ENCODE measurements at places on chromosomes 12 and 14.
A peak's percentile ranks its signal among the peaks of the same experiment; 100 is the strongest.

GRCh38 chr12:29255042-29255441 lies 106.0 kb downstream of the FAR2 start:
- DNase-seq: no peak

- DNase-seq: no peak
Observed at GRCh38 chr14:105358943-105359342, 39.4 kb upstream of the TEX22 start.

DNA sequence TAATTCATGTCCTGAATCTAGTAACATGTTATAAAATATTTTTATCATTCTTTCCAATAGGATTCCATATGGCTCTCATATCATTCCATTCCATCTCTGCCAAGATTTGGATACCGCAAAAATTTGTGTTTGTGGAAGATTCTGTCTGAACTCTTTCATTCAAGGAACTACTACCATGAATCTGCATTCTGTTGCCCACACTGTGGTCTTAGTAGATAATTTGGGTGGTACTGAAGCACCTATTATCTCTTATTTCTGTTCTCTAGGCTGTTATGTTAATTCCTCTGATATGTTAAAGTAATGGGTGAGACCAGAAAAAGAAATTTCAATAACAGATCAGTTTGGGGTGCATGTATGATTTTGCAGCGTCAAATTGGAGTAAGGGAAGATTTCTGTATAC lies 6.2 kb downstream of the RPL36AL start:
- DNase-seq: no peak

DNA sequence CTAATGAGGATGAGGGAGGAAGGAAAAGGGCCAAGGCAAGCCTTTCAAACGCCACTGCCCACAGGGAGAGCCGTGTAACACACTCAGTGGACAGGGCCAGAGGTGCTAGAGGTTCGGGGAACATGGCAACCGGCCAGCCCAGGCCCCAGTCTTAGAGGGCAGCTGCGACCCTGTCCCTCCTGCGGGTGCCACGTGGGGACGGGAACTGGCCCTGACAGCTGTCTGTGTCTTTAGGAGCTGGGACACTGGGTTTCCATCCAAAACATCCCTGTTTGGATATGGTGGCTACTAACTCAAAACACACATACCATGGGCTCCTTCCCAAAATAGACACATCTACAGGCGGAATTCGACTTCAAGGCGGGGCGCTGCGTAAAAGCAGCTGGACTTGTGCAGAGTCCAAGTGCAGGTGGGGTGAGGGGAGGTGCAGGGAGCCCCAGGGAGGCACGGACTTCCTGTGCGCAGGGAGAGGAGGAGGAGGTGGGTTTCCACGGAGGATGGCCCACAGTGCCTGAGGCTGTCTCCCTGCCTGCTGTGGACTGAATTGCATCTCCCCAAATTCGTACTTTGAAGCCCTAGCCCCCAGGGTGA lies 184.7 kb downstream of the PIWIL1 start:
- DNase-seq: no peak

- DNase-seq: no peak
Observed at GRCh38 chr12:94192506-94192905, 44.1 kb downstream of the PLXNC1 start.

DNA sequence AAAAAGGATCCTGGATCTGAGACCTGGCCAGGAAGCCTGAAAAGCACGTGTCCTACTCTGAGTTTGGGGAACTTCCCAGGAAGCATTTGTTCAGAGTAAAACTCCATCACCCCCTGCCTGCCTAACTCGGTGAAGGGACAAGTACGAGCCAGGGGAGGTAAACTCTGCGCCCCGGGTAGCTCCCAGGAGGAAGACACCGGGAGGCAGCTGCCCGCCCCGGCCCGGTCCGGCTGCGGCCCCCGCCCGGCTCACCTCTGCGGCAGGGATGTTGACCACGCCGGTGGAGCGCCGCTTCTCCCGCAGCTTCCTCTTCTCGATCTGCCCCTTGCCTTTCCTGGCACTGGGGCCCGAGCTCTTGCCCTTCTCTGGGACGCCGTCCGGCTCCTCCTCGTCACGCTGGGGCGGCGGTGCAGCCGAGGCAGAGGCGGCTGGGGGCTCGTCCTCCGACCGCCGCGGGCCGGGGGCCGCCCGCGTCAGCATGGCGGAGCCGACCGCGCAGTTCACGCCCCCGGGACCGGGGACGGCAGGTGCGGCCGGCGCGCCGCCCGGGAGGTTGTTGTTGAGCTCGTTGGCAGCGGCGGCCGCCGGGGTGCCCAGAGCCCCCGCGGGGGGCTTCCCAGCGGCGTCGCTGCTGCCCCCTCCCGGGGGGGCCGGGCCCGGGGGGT lies 1.2 kb downstream of the PAWR start:
- no peak for DNase-seq

DNA sequence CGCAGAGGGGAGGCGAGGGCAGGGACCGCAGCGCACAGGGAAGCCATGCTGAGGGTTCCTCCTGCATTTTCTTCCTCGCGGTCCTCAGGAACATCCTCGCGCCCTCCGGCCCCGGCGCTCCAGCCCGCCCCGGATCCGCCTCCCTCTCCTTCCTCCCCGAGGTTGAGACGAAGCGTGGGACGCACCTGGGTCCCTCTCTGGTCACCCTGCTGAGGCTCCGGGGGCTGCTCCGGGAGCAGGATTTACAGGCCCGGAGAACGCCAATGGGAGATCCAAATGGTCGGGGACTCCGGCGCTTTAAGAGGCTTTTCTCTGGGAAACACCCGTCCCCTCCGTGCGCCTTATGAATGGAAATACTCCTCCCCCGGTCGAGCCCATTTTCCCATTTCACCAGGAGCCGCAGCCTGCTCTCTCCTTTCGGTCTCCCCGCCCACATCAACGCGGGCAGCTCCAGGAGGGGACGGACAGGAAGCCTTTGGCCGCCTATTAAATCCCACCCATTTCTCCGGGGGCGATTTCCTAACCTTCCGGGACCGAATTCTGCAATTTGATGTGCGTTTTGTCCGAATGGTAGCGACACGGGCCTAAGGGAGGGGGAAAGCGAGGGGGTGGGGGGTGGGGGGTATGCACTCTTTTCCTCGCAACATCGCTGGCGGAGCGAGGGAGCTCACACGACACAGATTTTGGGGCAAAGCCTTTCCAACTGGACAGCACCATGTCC lies at the start of gene UNC79:
UNC79 (plus strand) TSS at position 625 of the 721 bp plus-strand sequence; CDS start at position 716, 91 bp downstream.
- DNase-seq: peak; percentile 52

GRCh38 chr12:79954037-79954610 lies 19.2 kb upstream of the PPP1R12A start:
- no peak for DNase-seq

DNA sequence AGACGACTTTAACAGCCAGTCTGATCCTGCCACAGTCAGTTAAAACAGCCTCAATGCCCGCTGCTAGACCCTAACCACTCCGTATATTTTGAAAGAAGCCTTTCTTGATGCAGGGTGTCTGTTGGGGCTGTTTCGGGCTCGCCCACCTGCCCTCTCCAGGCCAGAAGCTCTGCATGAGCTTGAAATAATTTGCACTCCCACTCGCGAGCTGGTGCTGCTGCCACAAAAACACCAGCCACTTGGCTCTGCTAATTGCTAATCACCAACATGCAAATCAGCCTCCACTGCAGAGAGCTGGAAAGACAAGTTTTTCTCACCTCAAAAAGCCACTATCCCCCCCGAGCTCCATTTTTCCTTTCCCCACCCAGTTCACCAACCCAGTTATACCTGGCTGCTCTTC lies 15.5 kb downstream of the BAZ2A start:
- DNase-seq: no peak

- DNase-seq: no peak
Observed at GRCh38 chr14:75252254-75252837, 26.3 kb upstream of the FOS start.

GRCh38 chr12:23028158-23028802 lies 403.3 kb downstream of the ETNK1 start:
- no peak for DNase-seq

- no peak for DNase-seq
Observed at GRCh38 chr12:121295116-121295745, 1.3 kb downstream of the CAMKK2 start.

GRCh38 chr14:71141701-71142374 lies 234.6 kb downstream of the PCNX1 start:
- DNase-seq: no peak

DNA sequence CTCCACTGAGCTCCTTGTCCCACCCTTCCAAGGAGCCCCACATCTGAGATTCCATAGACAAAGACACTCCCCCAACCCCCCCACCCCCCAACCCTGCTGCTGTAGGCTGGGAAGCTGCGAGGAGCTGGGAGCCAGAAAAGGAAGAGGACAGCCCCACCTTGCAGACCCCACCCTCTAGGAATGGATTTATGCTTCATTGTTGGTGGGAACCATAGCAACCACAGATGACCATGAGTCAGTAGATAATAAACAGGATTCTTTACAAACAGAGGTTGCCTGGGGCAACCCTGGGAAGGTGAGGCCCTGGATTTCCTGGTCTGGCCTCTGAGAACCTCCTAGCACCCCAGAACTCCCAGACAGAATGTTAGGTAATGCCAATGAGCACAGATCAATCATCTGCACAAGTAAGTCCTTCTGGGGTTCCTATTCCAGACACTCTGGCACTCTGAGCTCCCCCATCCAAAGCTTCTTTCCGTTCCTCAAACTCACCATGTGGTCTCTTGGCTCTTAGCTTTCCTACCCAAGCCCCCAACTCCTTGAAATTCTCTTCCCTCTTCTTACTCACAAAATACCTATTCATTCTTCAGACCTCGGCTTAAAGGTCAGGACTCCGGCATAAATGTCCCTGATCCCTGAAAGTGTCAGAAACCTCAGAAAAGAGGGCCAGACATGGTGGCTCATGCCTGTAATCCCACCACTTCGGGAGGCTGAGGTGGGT lies 15.2 kb upstream of the PLEKHG6 start:
- no peak for DNase-seq

GRCh38 chr14:20118795-20119194 lies 8.3 kb downstream of the OR4K17 start:
- DNase-seq: no peak

DNA sequence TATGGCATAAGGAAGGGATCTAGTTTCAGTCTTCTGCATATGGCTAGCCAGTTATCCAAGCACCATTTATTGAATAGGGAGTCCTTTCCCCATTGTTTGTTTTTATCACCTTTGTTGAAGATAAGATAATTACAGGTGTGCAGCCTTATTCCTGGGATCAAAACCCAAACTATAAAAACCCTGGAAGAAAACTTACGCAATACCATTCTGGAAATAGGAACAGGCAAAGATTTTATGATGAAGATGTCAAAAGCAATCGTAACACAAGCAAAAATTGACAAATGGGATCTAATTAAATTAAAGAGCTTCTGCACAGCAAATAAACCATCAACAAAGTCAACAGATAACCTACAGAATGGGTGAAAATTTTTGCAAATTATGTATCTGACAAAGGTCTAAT lies 128.5 kb upstream of the DCN start:
- DNase-seq: no peak

DNA sequence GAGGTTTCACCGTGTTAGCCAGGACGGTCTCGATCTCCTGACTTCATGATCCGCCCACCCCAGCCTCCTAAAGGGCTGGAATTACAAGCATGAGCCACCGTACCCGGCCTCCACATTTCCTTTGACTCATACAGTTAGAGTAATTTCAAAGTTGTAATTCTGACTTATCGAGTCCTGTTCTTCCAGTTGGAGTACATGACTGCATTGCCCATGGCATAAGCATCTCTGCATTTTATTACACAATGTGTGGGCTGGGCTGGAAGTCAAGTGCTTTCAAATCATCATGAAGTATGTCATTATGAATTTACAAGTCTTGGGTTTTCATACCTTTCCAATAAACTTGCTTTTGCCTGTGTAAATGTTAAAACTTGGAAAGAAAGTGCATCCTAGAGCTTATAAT lies 1295.7 kb upstream of the FLRT2 start:
- no peak for DNase-seq
